DMS 273 treated with DMSO at 0.1 percent for 48 hours (cell line): ENCODE measurements at places on chromosomes 5 and 9.

- DNase-seq = no peak
These were observed 112.6 kb downstream of the MACIR start for GRCh38 chr5:103371046-103371607.

- DNase-seq = no peak
These were observed 1.8 kb upstream of the DCANP1 start for GRCh38 chr5:135448791-135449507.

- no peak for DNase-seq
These were observed 25.5 kb downstream of the CWC27 start for GRCh38 chr5:64794053-64794770.

DNA sequence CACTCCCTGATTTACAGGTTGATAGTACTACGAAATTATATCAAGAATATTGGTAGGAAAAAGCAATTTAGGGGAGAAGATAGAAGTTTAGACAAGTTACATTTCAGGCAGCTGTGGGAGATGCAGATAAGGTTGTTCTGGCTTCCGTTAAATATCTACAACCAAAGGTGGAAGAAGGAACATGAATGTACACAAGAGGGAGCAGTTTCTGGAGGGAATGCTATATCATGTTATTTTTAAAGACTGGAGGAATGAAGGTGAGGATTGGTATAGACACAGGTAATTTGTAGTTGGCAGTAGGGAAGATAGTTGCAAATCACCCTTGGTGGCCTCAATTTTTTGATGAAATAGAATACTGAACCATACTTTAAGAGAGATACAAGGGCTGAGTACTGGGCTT lies 187.3 kb upstream of the NMUR2 start:
- no peak for DNase-seq

DNA sequence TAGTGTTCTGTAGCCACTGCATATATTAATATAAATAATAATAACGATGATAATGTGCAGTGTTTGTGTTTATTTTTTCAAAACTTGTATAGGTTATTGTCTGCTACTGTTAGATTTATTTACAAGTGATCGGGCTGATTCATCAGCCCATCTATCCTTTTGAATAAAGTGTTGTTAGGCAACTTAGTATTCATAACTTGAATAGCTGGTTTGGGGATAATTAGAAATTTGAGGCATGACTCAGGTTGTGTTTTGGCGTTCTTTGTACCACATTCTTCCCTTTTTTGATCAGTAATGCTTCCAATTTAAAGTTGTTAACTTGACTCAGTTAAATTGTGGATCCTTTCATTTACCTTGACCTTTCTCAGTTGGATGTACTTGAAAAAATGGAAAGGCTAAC lies 69.7 kb downstream of the FOCAD start:
- DNase-seq = no peak

DNA sequence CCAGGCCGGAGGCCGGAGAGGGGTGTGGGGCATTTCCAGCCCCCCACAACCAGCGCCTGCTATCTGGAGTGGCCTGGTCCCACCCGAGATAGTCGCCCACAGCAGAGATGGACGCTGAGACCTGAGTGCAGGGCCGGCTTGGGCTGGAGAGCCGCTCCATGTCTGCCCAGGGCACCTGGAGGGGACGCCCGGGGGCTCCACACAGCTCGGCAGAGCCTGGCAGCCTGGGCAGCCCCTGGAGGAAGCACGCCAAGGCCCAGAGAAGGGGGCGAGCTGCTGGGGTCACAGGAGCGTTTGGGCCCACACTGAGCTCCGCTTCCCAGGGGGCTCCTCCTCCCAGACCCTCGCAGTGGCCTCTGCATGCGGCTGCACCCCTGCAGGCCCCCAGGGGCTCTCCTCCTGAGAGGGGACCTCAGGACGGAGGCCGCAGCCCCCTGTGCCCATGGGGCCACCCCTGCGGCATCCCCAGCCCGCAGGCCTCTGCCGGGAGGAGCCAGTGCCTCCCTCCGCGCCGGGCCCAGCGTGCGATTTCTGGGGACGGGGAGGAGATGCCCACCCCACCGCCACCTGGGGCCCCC lies 42.2 kb upstream of the EGFL7 start:
- DNase-seq = no peak

DNA sequence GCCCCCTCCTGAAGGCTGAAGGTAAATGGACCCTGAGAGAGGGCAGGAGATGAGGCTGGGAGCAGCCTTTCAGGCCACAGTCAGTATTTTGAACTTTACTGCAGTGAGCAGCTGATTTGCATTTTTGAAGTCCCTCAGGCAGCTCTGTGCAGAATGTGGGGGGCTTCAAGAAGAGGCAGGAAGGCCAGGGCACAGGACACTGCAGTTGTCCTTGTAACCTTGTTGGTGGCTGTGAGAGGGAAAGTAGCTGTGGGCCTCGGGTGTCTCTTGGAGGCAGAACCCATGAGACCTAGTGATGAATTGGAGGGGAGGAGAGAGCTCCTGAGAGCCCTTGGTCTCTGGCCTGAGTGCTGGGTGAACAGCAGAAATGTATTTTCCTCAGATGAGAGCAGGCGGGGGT lies 2.6 kb downstream of the CCDC180 start:
- DNase-seq = no peak

DNA sequence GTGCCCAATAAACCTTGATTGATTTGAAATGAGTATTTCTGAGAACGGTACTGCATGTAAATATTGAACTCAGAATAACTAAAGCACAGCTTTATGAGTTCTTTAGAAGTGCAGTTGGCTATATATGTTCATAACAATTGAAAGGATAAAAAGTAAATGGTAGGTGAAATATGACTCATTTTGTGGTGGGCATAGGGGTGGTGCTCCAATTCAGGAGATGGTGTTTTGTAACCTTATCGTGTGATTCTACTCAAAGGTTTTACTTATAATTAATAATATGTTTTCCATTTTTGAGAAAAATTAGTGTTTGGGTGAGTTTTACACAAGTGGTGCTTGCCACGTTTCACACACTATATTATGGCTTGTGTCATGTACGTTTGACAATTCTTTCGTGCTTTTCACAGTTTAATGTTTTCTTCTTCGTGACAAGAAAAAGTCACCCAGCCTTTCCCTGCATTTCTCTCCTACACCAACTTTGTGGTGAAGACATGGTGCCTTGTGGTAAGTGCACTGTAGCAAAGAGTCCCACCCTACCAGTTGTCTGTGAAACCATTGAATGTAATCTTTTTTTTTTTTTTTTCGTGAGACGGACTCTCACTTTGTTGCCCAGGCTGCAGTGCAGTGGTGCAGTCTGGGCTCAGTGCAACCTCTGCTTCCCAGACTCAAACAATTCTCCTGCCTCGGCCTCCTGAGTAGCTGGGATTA lies 492.5 kb upstream of the SGCD start:
- DNase-seq = no peak

- no peak for DNase-seq
These were observed 112.3 kb upstream of the CXCL14 start for GRCh38 chr5:135691044-135691443.

GRCh38 chr5:9126490-9126889 lies 419.4 kb downstream of the SEMA5A start:
- no peak for DNase-seq

DNA sequence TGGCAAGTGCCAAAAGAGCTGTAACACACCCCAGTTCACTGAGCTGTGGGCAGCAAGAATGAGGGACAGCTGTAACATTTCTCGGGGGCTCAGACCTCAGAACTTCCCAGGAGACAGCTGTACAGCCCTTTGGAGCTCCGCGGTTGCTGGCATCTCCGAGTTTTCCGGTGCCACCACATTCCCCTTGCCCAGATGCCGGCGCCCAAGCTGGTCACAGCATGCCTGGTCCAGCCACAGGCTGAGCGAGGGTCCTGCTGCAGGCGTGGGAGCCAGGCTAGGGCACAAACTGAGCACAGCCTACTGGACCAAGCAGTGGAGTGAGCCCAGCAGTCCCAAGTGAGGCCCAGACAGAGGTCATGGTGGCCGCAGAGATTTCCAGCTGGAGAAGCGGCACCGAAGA lies 797.7 kb upstream of the EDIL3 start:
- DNase-seq = no peak

DNA sequence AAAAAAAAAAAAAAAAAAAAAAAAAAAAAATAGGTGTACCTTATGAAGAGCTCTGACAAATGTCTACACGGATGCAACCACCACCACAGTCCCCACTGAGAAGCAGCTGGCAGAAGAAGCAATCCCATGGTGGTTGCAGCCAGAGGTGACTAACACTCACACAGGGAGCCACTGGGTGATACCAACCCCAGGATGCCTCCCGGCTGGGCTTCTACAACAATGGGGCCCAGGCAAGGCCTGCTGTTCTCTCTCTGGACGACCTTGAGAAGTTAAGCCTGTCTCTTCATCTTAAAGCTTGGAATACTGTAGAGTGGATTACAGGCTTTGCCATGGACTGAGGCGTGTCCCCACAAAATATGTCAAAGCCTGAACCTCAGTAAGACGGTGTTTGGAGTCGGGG lies 104.1 kb downstream of the ROR2 start:
- no peak for DNase-seq

- DNase-seq = no peak
These were observed 13.6 kb downstream of the TERT start for GRCh38 chr5:1281038-1281882.

GRCh38 chr5:160452036-160452435 lies 30.4 kb downstream of the PTTG1 start:
- no peak for DNase-seq

- DNase-seq = no peak
These were observed 191.3 kb upstream of the NREP start for GRCh38 chr5:111948092-111948841.

GRCh38 chr9:116800885-116801284 lies 113.8 kb downstream of the TRIM32 start:
- peak; percentile 56 for DNase-seq

GRCh38 chr5:86814907-86815306 lies 197.2 kb downstream of the COX7C start:
- no peak for DNase-seq

DNA sequence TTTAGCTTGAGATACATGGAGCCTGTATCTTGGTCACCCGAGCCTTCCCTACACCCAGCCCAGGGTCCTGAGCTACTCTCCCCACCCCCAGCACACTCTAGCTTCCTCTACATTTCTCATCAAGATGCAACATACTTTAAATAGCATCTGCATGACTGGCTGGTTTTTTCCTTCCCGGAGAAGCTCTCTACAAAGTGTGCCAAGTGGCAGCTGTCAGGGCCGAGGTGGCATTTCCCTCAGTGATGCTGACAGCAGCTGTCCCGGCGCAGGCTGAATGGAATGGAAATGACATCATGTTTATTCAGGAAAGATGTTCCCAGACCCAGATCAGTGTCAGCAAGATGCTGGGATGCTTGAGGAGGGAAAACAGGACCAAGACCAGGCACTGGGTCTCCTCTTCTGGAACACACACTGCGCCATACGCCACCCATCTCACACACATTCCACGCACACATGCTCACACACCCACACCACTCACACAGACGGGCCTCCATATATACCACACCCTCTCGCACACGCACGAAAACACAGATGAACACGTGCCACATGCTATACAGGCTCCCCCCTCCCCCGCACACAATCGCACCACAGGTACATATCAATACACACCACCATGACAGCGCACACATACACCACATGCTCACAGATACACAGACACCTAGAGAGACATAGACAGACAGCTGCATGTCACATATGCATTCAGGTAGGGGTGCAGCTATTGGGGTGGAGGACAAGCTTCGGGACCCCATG lies 67.8 kb downstream of the LHX2 start:
- DNase-seq = no peak

- no peak for DNase-seq
These were observed 150.0 kb downstream of the TLE1 start for GRCh38 chr9:81539317-81539716.

DNA sequence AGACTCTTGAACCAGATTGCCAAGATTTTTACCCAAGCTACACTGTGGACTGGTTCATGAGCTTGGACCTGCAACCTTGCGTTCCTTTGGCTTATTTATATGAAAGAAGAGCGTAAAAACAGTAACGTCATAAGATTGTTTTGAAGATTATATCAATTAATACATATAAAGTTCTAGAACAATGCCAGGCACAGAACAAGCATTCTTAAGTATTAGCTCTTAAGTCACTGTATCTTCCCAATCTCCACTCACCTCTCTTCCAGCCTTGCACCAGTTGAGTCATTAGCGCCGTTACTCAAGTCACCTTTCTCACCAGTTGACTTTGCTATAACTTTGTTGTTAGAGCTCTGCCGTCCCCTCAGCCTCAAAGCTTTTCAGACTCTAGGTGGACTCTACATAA lies 415.7 kb downstream of the PLK2 start:
- DNase-seq = no peak

- no peak for DNase-seq
These were observed 690.9 kb downstream of the ISL1 start for GRCh38 chr5:52073993-52074689.

DNA sequence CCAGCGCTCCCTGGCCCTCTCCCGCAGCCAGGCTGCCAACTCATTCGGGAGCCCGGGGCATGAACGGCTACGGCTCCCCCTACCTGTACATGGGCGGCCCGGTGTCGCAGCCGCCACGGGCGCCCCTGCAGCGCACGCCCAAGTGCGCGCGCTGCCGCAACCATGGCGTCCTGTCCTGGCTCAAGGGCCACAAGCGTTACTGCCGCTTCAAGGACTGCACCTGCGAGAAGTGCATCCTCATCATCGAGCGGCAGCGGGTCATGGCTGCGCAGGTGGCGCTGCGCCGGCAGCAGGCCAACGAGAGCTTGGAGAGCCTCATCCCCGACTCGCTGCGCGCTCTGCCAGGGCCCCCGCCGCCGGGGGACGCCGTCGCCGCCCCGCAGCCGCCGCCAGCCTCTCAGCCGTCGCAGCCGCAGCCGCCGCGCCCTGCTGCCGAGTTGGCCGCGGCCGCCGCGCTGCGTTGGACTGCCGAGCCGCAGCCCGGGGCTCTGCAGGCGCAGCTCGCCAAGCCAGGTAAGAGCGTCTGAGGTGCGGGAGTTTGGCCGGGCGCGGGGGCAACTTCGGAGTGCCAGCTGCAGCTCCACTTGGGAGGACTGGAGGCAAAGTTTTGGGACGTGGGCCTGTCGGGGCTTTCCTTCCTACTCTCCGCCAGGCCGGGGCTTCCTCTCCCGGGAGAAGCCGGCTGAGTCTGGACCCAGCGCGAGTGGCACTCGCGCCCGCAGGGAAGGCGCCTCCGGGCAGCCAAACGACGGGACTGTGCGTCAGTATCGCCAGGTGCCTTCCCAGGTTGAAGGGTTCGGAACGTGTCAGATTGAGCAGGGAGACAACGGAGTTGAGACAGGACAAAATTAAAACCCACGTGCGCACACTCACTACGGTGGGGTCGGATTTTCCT lies 735 bp downstream of the DMRT3 start:
- DNase-seq = no peak
